H9 (cell line): ENCODE measurements at places on chromosomes 16 and 17. TPM values are rescaled to one million over a fixed set of nuclear protein-coding genes. Genes with fewer than 3 reads are reported as not detected.

Gene C16orf89
- 2.0 and 2.5 TPM in 2 replicates for total RNA-seq

DNA sequence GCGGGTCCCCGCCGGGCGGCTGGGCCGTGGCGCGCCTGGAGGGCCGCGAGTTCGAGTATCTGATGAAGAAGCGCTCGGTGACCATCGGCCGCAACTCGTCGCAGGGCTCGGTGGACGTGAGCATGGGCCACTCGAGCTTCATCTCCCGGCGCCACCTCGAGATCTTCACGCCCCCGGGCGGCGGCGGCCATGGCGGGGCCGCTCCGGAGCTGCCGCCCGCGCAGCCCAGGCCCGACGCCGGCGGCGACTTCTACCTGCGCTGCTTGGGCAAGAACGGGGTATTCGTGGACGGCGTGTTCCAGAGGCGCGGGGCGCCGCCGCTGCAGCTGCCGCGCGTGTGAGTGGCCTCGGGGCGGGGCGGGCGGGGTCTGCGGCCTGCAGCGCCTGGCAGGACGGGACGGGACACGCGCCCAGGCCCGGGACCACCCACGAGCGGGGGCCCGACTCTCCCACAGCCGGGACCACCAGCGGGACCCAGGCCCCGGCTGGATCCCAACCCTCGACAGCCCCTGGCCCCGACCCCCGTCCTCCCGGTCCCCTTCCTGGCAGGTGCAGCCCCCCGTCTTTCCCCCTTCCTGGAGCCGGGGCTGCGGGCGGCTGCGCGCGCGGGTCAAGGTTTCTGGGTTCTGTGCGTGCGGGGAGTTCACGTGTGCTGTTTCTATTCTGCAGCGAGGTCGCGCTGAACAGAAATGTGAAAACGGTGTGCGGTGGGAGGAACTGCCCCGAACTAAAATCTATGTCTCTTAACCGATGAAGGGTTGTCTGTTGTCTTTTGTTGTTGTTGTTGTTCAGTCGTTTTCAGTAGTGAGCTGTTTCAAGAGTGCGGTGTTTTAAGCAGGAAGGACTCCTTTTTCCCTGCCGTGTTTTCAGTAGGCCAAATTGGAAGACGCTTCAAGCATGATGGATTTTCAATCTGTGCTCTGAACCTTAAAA, 705 bp downstream of the FOXK2 start:
- no peak for DNase-seq

Gene SLC16A11
- total RNA-seq = 0.13 TPM in 1 of 2 replicates, not detected in the other

GRCh38 chr17:29664743-29665480, 42.2 kb upstream of the CORO6 start:
- DNase-seq = no peak

DNA sequence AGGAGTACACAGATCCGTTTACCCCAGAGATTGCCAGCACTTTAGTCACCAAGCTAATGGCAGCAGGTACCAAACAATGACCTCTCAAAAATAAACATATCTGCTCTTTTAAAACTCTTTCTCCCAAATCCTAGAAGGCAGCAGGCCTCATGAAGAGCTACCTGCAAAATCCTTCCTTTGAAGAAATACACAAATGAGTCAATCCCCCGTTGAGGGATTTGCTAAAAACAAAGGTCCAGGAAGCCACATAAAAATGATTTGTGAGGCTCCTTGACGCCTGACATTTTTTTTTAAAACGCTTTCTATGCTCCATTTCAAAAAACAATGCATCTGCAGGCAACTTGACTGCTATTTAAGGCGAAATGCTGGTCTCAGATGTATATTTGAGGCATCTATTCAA, 58.2 kb downstream of the NACA2 start:
- DNase-seq = no peak

GRCh38 chr16:48102083-48103008, 53.4 kb downstream of the ABCC12 start:
- no peak for DNase-seq
